ENCODE measurements at places on chromosomes 16 and 17.

GRCh38 chr17:50596191-50597037 lies 35.9 kb downstream of the CACNA1G start:
- no peak for DNase-seq

GRCh38 chr17:6868582-6868981 lies 37.1 kb upstream of the TEKT1 start:
- no peak for DNase-seq

- no peak for DNase-seq
Observed at GRCh38 chr16:24430954-24431760, 108.2 kb upstream of the RBBP6 start.

DNA sequence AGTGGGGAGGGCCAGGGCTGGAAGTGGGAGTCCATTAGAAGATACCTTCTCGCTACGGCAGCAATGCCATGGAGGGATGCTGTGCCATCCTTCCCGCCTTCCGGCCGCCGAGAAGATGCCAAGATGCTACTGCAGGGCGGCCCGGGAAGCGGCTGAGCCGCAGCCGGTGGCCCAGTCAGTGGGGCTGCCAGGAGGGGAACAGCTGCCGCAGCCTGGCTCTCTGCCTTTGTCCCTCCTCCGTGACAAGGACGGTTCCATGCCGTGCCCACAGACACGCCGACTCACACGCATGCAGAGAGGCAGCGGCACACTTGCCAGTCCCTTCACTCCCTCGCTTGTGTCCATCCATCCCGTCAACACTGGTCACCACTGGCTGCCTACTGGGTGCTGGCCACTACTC lies 20.2 kb upstream of the NCBP3 start:
- DNase-seq: no peak

- no peak for DNase-seq
Observed at GRCh38 chr17:58757162-58757613, 1.5 kb downstream of the PPM1E start.

GRCh38 chr17:31393749-31394146 lies 2.3 kb downstream of the RAB11FIP4 start:
- no peak for DNase-seq

GRCh38 chr17:43543771-43544575 lies 2.2 kb downstream of the ETV4 start:
- no peak for DNase-seq

GRCh38 chr17:72099919-72100318 lies 20.9 kb upstream of the SOX9 start:
- DNase-seq: no peak

GRCh38 chr16:10114409-10114808 lies 67.8 kb downstream of the GRIN2A start:
- no peak for DNase-seq

DNA sequence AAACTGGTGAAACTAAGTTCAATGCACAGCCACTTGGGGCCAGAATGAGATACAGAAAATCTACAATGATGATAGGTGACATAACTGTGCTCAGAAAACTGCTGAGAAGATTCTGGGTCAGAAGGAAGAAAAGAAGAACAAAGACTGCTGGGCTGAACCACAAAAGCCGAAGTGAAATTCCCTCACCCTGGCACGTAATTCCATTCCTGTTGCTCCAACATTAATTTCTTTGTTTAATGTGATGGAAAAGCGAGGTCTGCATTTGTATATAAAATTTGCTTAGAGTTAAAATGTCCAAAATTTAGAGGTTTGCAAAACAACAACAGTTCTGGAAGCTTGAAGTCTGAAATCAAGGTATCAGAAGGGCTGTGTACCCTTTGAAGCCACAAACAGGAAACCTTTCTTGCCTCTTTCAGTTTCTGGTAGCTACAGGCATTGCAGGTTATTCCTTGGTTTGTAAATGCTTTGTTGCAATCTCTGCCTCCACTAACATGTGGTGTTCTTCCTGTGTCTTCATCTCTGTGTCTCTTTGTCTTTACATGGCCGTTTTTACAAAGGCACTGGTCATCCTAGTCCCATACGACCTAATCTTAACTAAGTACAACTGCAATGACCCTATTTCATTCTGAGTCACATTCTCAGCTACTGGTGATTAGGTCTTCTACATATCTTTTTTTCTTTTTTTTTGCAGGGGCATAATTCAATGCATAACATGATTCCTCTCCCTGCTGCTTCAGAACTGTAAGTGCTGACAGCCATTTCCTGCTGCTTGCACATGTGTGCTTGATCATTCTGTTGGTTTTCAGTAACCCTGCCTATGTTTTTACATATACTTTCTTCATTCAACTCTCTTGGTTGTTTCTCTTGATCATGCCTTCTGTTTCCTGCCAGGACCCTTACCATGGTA lies 603.0 kb upstream of the CDH8 start:
- no peak for DNase-seq

GRCh38 chr17:68707031-68707430 lies 105.9 kb upstream of the FAM20A start:
- no peak for DNase-seq

DNA sequence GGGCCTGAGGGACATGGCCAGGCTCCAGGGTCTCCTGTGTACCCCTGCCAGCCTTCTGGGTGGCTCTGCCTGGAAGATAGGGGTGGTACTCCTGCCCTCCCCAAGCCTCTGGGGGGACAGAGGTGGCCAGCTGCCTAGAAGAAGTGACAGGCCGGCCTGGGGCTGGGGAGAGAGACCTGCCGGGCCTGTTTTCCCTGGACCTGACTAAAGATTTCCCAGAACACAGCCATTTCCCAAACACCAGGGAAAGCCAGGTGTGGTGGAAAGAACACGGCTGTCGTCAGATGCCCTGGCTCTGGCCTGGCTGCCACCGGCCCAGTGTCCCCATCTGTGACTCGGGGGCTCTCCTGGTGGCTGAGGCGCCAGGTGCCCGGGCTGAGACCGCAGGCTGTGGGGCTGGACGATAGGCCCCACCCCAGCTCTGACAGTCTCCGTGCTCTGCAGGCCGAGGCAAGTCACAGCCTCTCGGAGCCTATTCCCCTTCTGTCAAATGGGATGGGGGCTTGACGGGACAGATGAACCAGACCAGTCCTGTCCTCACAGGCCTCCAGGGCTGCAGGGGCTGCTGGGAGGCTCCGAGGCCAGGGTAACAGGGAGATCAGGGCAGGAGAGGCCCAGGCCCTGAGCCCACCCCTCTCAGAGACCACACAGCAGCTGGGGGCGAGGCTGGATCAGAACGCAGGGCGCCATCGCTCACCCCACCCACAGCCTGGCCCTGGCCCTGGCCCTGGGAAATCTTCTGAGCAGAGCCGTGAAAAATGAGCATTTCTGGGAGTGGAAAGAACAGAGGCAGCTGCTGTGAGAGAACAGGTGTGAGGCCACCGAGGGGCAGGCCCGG lies 33.1 kb downstream of the CTU2 start:
- no peak for DNase-seq

- no peak for DNase-seq
Observed at GRCh38 chr17:12618557-12618956, 47.1 kb upstream of the MYOCD start.

DNA sequence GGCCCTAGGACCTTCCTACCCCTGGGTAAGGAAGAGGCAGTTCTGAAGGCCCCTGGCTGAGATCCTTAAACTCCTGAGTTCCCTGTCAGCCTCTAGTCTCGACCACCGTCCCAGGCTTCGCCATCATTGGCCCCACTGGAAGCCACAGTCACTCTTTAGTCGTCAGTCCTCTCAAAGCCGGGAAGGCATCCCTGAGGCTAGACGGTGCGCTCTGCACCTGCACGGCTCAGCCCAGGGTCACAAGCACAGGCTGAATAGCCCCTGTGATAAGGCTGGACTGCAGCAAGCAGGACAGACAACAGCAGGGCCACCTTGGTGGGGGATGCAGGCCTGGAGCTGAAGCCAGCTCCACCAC lies 3.3 kb upstream of the HEXIM1 start:
- no peak for DNase-seq

- peak; percentile 63 for DNase-seq
Observed at GRCh38 chr17:11644265-11645212, 46.3 kb downstream of the DNAH9 start.

DNA sequence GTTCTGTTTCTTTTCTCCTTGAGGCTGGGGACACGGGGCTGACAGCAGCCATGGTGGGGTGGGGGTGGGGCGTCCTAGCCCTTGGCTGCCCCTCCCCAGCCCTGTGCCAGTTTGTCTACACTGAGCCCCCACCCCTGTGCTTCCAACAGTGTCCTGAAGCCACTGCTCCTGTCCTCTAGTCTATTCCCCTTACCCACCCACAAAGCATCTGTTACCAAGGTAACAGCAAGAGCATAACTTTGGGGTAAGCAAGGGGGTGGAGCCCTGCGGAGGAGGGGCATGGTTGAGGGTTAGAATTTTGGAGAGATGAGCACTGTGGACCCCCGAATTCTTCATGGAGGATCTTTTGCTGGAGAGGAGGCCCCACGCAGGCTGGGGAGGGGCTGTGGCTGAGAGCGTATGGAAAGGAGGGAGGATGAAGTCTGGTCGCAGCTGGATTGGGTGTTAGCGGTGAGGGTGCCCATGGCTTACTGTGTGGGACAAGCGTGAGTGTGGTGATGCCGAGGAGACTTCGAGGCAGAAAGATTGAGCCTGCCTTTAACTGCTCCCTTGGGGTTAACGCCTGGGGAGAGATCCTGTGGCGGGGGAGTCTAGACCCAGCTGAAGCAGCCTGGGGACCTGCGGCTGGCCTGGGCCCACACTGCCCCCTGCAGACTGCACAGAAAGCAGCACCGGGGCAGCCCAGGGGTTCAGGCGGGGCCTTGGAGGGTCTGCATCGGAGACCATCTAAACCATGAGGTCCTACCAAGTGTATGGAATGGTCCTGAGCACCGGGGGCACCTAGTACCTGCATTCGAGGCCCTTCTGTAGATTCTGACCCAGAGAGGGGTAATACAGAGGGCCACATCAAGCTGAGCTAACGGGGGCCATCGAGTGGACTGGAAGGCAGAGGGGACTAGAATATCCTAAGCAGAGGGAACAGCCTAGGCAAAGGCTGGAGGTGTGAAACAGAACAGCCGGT lies 6.1 kb upstream of the STAC2 start:
- no peak for DNase-seq

GRCh38 chr17:78924481-78925151 lies 571 bp downstream of the TIMP2 start:
- no peak for DNase-seq

DNA sequence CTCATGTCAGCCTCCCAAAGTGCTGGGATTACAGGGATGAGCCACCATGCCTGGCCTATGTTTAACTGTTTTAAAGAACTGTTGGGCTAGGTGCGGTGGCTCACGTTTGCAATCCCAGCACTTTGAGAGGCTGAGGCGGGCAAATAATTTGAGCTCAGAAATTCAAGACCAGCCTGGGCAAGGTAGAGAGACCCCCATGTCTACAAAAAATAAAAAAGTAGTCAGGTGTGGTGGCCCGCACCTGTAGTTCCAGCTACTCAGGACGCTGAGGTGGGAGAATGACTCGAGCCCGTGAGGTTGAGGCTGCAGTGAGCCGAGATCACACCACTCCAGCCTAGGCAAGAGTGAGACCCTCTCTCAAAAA lies 1.9 kb upstream of the ITGAL start:
- DNase-seq: no peak

DNA sequence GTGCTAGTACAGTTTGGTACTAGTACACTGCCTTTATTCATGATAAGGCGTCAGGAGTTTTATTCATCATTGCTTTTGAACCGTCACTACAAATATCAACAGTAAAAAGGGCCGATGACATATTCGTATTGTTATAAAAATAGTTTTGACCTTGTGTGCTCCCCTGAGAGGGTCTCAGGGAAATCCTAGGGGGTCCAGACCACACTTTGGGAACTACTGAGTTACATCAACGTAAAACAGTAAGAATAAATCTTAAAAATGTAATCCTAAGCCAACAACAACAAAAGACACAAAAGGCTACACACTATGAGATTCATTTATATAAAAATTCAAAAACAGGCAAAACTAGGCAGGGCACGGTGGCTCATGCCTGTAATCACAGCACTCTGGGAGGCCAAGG lies 11.2 kb downstream of the MYH10 start:
- no peak for DNase-seq

- no peak for DNase-seq
Observed at GRCh38 chr17:33517746-33518145, 224.7 kb upstream of the ASIC2 start.

DNA sequence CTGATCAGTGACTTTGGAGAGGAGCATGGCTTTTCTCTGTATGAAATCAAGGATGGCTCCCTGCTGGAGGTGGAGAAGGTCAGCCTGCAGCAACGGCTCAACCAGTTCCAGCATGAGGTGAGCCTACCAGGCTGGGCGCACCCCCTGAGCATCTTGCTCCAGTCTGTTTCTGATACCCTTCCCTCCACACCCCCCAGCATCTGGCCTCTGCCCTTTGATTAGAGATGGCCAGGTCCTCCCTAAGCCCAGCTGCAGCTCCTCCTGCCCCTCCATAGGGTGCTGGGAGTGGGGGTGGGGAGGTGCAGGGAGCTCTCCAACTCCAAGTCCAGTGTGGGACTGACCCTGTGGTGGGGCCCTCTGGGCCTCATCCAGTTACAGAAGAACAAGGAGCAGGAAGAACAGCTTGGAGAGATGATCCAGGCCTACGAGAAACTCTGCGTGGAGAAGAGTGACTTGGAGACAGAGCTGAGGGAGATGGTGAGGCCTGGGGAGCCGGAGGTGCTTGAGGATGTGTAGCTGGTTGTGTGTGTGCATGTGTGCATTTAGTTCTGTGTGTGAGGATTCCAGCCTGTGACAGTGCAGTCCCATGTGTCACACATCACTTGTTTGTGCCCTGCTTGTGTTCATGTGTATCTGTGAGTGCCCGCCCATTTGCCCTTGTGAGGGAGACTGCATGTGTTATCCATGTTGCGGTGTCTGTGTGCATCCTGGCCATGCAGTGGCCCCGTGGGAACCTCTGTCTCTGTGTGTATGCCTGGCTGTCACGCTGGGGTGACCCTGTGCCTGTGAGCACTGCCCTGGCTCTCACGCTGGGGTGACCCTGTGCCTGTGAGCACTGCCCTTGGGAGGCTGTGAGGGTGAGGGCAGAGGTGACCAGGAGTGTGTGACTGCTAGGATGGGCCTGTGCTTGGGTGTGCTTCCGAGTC lies 3.0 kb downstream of the TBKBP1 start:
- DNase-seq: no peak

GRCh38 chr17:67107811-67108775 lies 63.7 kb downstream of the CACNG1 start:
- no peak for DNase-seq

DNA sequence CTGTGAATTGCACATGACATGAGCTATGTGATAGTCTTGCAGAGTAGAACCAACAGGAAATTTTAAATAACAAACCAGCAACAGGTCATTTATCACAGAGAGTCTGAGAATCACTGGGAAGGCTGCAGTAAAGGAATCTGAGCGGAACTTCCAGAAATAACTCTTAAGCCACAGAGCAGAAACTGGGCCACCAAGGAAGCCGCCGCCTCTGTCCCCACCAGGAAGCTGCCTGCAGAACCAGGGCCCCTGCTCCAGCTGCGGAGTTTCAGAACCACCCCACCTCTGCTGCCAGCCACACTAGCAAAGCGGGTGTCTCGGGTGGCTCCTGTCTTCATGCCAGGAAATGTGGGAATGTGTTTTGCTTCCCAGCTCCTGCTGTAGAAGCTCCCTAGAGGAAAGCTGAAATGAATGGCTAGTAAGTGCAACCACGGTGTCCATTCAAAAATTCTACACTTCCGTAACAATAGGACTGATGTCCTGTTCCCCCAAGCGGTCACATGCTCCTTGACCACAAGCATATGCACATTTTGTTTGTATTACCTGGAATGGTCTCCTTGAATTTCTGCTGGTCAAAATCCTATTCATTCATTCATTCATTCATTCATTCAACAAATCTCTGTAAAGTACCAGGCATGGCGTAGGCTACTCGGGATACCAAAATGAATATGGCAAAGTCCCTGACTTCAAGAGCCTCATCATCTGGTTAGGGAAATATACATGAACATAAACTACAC lies 7.7 kb upstream of the ITPRIPL2 start:
- DNase-seq: no peak

Measured in NCI-H2029 (cell line).